Testis (tissue), 5 donors: ENCODE measurements at places on chromosomes 6 and 20. TPM values are rescaled to one million over a fixed set of nuclear protein-coding genes. Genes with fewer than 3 reads are reported as not detected.
A peak's percentile ranks its signal among the peaks of the same experiment; 100 is the strongest.

Gene BTN3A1
- total RNA-seq: 10.6 TPM

Gene IBTK
- 23.9 TPM for total RNA-seq

Gene EDN3
- 2.9 TPM for total RNA-seq

Gene COL20A1
- total RNA-seq: 17.1 TPM

GRCh38 chr20:1844325-1845162, 50.7 kb upstream of the SIRPA start:
- no peaks in the 10 kb centered on the region for H3K27me3 ChIP-seq
- no peak overlapping the region for H3K27ac ChIP-seq
- DNase-seq: peak; percentile 36
- H3K36me3 ChIP-seq: no peaks in the 10 kb centered on the region

DNA sequence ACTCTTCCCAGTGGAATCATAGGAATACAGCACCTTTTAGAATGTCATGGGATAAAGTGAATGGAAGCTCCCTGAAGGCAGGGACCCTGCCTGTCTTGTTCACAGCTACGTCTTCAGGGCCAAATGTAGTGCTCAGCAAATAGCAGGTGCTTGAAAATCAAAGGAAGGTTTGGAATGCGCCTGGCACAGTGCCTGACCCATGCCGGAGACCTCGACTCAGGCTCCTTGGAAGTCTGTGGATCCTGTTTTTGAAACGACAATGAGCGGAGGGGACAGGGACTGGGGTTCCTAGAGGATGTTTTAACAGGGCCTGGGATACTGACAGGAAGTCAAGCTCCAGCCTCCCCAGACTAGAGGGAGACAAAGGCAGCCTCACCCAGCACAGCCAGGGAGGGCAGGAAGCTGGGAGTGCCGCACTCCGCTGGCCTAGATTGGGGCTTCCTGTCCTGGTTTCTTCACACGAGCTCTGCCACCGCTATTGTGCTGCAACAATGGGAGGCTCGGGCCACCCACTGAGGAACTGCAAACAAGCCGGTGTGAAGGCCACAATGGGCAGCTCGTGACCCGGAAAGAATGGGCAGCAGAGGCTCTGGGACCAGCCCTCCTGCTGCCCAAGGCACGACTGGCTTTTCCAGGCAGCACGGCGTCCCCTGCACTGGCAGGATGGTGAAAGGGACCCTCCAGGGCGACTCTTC, 76.7 kb downstream of the PREX1 start:
- no peaks in the 10 kb centered on the region for H3K27me3 ChIP-seq
- peaks cover 10% of the 10 kb centered on the region for H3K4me1 ChIP-seq
- no peak overlapping the region for H3K4me3 ChIP-seq
- H3K27ac ChIP-seq: no peak overlapping the region

DNA sequence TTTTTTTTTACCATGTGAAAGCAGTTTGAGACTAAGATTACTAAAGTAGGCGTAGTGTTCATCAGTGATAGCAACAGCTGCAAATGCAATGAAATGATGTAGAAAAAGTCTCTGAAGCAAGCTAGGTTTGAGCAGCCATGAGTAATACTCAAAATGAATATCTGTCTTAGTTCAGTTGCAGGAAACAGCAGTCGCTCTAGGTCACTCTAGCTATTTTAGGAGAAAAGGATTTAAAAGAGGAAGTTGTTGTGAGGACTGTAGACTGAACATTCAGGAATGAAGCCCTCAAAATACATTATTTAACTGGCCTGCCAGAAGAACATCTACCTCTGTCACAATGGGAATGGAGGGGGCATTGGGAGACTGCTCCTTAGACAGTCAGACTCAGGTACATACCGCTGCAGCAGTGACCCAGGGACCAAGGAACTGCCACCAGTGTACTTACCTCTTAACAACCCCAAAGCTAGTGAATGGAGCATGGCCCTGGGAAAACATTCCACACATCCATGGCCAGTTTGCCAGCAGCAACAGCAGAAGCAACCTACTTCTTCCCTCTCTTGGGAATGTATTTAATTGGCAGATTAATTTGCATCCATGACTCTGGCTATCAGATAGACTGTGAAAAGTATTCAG, 243.0 kb upstream of the KHDRBS2 start:
- no peaks in the 10 kb centered on the region for H3K36me3 ChIP-seq
- DNase-seq: no peak
- no peaks in the 10 kb centered on the region for H3K27me3 ChIP-seq
- no peaks in the 10 kb centered on the region for H3K4me1 ChIP-seq

DNA sequence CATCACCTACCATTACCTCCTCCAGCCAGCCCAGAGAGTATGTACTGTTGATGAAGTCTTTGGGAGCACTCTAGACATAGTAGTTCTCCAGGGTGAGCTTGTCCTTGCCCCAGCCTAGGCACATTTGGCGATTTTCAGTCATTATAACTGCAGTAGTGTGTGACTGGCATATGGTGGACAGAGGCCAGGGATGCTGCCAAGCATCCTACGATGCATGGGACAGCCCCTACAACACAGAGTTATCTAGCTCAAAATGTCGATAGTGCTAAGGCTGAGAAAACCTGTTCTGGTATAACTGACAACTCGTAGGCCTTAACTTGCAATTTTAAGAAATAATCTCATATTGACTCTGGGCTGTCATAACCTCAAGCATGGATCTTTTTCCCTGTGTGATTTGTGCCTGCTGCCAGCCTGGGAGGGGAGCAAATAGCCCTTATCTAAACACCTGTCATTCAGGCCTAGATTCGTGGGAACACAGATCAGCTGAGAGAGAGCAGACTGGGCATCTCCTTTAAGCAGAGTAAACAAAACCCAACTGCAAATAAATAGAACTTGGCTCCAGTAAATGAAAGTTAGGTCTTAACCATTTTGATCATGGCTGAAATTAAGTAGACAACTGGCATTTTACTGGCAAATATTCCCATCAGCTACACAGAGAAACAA, 102.6 kb downstream of the SPTLC3 start:
- H3K36me3 ChIP-seq: no peaks in the 10 kb centered on the region
- no peak overlapping the region for H3K27ac ChIP-seq
- no peak overlapping the region for H3K4me3 ChIP-seq
- no peak for DNase-seq
- no peaks in the 10 kb centered on the region for H3K27me3 ChIP-seq
- H3K4me1 ChIP-seq: no peaks in the 10 kb centered on the region

- H3K27me3 ChIP-seq: no peaks in the 10 kb centered on the region
- peaks cover 9% of the 10 kb centered on the region for H3K4me1 ChIP-seq
- H3K27ac ChIP-seq: no peak overlapping the region
- no peak overlapping the region for H3K4me3 ChIP-seq
- no peaks in the 10 kb centered on the region for H3K36me3 ChIP-seq
- no peak for DNase-seq
Measured at GRCh38 chr20:47700327-47700726, 85.0 kb downstream of the SULF2 start.

DNA sequence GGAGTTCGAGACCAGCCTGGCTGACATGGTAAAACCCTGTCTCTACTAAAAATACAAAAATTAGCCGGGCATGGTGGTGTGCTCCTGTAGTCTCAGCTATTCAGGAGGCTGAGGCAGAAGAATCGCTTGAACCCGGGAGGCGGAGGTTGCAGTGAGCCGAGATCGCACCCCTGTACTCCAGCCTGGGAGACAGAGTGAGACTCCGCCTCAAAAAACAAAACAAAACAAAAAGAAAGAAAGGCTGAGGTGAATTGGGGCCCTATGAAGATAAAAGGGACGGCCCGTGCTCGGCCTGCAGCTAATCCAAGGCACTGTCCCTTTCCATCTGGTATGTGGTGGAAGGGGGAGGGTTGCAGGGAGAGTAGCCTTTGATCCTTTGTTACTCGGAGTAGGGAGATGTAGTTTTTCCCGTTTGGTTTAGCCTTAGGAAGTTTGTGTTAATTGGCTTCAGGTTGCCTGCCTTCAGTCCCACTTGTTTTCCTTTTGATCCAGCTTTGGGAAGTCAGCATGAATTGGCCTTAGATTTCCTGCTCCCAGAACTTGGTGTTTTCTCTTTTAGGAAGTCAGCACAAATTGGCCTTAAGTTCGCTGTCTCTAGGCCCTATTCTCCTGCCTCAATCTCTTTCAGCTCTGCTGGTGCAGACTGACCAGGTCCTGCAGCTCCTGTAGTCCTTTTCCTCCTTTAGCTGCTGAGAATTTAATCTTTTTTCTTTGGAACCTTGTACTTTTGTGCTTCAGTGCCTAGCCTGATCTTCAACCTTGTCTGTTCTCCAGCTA, 36.1 kb upstream of the PAQR8 start:
- no peaks in the 10 kb centered on the region for H3K36me3 ChIP-seq
- H3K4me3 ChIP-seq: no peak overlapping the region
- H3K4me1 ChIP-seq: peaks cover 7% of the 10 kb centered on the region
- no peak overlapping the region for H3K27ac ChIP-seq
- H3K27me3 ChIP-seq: no peaks in the 10 kb centered on the region

DNA sequence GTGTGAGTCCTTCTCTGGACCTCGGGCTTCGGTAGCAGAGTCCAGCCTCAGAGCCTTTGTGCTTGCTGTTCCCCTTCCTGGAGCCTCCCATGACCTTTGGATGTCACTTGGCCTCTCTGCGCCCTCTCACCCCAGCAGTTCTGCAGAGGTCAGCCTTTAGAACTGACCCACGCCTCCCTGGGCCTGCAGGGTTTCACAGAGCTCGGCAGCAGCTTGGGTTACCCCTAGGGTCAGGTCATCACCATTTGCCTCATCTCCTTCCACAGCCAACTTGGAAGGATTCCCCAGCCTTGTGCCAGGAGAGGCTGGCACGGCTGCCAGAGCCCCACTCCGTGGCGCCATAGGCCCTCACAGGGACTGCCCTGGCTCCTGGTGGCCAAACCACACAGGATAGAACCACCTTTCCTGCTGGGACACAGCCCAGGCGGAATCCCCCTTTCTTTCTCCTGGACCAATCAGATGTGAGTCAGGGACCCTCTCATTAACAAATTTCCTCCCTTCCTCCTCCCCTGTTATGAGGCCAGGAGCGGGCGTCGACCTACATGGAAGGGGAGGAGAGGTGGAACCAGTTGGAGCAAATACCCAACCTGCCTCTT, 13.9 kb upstream of the SIRPA start:
- H3K36me3 ChIP-seq: no peaks in the 10 kb centered on the region
- H3K27ac ChIP-seq: no peak overlapping the region
- DNase-seq: no peak
- H3K27me3 ChIP-seq: no peaks in the 10 kb centered on the region

DNA sequence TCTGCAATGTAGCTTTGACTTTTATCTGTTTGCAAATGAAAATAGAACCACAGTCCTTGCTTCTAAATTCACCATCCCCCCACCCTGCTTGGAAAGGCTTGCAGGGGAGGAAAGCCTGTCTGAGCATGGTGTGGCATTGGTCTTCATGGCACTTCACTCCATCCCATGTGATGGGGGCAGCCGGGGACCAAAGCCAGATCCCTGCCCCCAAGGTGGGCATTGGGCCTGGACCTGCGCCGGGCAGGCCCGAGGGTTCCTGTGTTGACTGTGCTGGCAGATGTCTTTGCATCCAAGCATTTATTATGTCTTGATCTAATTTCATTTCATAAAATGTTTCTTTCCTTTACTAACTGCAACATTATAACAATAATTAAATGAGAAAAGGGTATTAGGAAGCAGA, 120.0 kb downstream of the SYNDIG1 start:
- no peaks in the 10 kb centered on the region for H3K36me3 ChIP-seq
- DNase-seq: no peak
- no peak overlapping the region for H3K27ac ChIP-seq
- no peaks in the 10 kb centered on the region for H3K4me1 ChIP-seq
- H3K27me3 ChIP-seq: no peaks in the 10 kb centered on the region

- H3K4me1 ChIP-seq: peaks cover 14% of the 10 kb centered on the region
- H3K27me3 ChIP-seq: no peaks in the 10 kb centered on the region
- no peak overlapping the region for H3K4me3 ChIP-seq
Measured at GRCh38 chr6:27812805-27813492, 99.2 kb downstream of the OR2B2 start.

GRCh38 chr6:97186416-97186999, 96.5 kb downstream of the MMS22L start:
- DNase-seq: peak; percentile 84
- H3K4me1 ChIP-seq: no peaks in the 10 kb centered on the region
- H3K36me3 ChIP-seq: no peaks in the 10 kb centered on the region
- H3K27me3 ChIP-seq: no peaks in the 10 kb centered on the region
- H3K4me3 ChIP-seq: no peak overlapping the region
- no peak overlapping the region for H3K27ac ChIP-seq

DNA sequence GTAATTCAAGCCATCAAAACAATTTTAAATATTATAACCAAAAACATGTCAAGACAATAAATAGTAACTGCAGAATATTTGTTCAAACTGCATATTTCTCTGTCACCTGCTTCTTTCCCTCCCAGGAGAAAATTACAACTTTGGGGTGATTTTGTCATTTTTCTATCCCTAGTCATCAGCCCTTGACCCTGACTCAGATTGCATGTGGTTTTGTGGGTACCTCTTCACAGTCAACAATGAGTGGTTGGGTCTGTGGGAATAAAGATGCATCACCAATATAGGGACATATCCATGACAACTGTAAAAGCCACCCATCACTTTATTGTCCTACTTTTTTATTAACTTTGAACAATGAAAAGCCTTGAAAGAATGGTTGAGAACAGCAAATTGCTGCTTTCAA, 7.3 kb downstream of the COL10A1 start:
- no peak overlapping the region for H3K27ac ChIP-seq
- no peak overlapping the region for H3K4me3 ChIP-seq
- DNase-seq: no peak
- no peaks in the 10 kb centered on the region for H3K27me3 ChIP-seq
- H3K36me3 ChIP-seq: no peaks in the 10 kb centered on the region
- H3K4me1 ChIP-seq: no peaks in the 10 kb centered on the region

GRCh38 chr6:65745614-65746013, 38.6 kb upstream of the EYS start:
- H3K36me3 ChIP-seq: no peaks in the 10 kb centered on the region
- no peaks in the 10 kb centered on the region for H3K27me3 ChIP-seq
- H3K27ac ChIP-seq: no peak overlapping the region
- no peak for DNase-seq
- no peaks in the 10 kb centered on the region for H3K4me1 ChIP-seq
- H3K4me3 ChIP-seq: no peak overlapping the region

DNA sequence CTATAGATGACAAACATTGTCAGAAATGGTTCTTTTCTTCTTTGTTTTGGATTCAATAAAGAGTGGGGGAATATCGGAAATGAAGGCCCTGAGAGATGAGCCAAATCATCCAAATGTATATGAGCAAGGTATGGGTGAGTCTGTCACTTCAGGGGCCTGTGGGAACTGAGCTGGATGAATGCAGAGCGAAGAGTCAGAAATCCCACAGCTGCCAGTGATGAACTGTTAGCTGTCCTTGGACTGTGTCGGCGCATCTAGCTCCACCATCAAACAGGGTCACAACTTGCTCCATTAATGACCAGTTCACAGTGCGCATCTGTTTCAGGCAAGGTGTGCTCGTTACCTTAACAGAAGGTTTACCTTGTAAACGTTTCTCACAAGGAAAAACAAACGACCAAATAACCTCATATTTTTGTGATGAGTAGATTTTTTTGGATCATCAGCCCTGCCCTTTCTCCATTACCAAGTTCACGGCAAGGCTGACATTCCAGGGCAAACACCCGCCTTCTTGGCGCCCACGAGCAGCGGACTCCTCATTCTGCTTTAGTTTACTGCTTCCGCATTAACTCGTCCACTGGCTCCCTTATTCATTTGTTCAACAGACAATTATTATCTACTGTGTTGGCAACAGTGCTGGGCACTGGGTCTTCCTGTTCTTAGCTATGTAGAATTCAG, 15.0 kb upstream of the CCN6 start:
- no peak overlapping the region for H3K4me3 ChIP-seq
- no peak for DNase-seq
- H3K27ac ChIP-seq: peak overlapping the region; percentile 38
- no peaks in the 10 kb centered on the region for H3K36me3 ChIP-seq
- no peaks in the 10 kb centered on the region for H3K4me1 ChIP-seq
